ENCODE measurements at places on chromosomes 2 and 18.

DNA sequence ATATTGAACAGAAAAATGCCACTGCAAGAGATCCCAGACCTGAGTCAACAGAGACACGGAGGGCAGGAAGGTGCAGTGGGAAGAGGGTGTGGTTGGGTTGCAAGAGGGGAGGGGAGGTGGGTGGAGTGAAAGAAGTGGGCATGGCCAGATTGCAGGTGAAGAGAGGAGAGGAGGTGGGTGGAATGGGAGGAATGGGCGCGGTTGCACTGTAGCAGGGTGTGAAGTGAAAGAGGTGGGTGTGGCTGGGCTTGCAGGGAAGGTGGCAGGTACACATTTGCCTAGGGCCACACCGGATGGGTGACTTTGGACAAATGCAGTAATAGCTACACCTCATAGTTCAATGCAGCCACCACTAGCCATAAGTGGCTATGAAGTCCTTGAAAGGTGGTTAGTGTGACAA is 71.1 kb downstream of the DOCK10 start:
- no peak for DNase-seq

GRCh38 chr2:240508832-240509545 is 48.8 kb downstream of the ANKMY1 start:
- no peak for DNase-seq

DNA sequence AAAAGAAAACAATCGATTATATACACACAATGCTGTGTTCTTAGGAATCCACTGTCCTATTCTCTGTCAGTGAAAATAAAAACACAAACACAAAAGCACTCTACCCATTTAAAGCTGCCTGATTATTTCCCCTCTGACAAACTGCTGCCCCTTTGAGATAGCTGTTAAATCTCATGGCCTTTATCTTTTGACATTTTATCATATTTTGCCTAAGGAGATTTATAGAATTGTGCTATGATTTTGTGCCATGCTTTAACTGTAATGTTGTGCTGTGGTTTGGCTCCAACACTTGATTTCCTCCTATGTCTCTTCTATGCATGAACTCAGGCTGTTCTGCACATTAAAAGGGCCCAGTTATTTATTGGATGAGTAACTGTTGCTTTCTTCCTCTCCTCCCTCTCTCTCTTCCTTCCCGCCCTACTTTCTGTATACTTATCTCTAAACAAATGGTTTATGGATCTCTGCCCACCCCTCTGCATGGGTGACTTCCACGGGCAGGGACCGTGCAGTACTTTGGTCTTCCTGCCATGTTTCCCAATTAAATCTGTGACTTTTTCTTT is 1096.6 kb downstream of the TSN start:
- DNase-seq, result no peak

DNA sequence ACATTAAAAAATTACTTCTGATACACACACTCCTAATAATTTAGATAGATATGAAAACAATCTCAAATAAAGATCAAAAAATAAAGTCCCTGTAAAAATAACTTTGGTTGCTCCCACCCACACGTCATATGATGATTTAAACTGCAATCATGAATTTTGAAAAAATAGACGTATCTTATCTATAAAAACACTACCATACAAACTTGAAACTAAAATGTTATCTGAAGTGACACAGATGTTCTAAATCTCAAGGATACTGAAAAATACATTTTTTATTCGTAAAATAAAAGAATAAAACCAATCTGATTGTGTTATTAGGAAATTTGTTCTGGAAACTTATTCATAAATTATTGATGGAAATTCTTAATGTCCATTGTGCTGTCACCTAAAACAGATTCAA is 8.1 kb upstream of the BOLA3 start:
- DNase-seq, result no peak

DNA sequence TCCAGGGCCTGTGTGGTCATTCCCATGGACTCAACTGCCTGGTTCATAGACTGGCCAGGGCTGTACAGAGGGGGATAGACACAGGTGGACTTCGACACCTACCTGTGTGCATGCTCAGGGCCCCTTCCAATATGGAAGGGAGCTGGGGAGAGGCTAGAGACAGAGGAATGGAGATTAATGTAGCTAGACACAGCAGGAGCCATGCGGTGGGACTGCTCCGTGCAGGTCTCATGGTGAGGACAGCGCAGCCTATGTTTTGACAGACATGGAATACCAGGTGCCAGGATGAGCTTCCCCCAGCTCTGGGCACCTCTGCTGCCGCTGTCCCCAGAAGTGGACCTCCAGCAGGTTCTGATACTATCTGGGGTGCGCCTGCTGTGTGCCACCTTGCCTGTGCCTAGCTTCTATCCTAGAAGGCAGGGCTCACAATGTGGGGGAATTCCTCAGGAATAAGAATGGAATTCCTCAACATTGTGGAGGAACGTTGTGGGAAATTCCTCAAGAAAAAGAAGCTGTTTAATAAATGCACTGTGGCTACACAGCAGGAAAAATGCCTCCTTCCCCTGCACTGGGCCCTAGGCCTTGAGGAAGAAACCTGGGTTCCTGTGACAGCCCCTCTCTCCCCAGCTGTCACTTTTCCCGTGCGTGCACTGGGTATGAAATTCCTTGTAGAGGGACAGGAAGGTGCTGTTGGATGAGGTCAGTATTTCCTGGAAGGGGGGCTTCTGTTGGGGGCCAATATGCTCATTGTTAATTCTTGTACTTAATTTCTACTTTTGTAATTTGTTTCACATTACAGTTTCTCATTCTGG is 7.3 kb downstream of the IL1R1 start:
- no peak for DNase-seq

DNA sequence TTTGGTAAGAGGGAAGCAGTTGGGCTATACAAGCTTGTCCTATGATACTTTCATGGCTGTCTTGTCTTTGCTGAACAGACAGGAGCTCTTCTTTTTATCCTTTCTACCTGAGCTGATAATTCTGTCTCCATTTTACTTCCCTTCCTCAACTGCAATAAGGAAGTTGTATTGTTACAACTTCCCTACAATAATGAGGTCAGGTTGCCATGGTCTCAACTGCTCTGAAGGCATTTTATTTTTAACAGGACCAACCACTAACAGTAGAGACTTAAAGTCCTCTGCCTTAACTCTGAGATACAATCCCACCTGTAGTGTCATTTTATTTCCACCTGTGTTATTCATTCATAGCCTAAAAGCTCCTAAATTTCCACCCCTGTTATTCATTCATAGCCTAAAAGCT is 118.6 kb upstream of the PGAP1 start:
- no peak for DNase-seq

- DNase-seq, result peak; percentile 55
Observed at GRCh38 chr18:47996091-47996541, 65.7 kb upstream of the SMAD2 start.

DNA sequence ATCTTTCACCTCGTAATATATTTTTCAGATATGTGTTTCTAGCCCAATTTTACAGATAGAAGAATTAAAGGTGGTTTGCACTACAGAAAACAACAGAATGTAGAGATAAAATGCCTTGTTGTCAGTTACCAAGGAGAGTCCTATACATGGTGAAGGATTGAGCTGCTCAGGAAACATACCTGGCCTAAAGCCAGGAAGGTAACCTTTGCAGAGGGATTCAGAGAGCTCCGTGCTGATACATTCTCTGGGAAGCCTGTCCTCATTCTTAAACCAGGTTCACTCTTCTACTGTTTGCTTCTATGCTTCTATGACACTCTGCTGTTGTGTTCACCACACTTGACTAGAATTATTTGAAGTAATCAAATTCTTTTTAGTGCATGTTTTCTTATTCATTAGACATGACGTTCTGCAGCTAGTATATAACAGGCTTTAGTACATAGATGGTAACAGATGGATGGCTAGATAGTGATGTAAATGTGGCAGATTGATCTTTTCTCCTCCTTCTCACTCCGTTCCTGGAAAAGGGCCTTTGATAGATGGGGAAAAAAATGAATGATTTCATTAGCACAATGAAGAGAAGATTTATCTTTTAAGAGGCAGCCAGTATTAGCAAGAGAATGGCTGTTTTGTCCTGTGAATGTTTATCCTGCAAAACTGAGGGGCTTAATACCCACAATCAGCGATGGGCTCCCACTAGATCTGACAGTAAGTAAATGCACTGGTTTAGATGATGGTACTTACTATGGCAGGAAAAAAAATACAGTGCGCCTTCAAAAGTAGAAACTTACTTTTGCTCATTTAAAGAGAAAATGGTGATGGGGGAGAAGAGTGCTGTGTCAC is 589.6 kb upstream of the FAM98A start:
- DNase-seq, result peak; percentile 33

GRCh38 chr2:241386519-241386918 is 30.4 kb downstream of the FARP2 start:
- DNase-seq, result peak; percentile 7

DNA sequence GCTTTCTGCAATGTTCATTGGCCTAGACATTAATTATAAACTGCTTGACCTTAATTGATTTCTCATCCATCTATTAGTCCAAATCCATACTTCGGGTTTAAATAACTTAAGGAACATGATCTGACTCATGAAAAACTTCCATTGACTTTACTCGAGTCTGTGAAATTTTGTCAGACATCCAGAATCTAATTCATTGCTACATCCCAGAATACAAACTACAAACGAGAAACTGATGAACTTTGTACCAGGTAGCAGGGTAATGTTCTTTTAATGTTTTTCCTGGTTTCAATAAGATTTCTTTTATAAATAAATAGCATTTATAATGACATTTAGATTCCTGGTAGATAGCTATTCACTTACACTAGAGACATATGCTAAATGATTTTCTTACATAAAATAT is 36.0 kb upstream of the IKZF2 start:
- no peak for DNase-seq

GRCh38 chr2:38722271-38723061 is 28.7 kb downstream of the SRSF7 start:
- DNase-seq, result no peak

DNA sequence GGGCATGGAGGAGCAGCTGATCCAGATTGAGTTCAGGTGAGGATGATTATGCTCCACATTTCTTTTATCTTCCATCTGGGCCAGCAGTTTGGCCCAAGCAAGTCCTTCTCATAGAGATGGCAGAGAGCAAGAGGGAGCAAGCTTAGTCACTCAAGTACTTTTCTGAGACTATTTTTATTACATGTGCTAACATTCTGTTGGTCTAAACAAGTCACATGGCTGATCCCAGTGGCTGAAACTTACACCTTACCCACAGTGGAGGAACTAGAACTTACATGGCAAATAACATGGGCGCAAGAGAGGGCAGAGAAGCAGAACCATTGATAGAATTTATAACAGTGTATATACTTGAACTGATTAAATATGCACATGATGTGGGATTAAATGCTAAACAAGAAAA is 105.7 kb downstream of the KYNU start:
- no peak for DNase-seq

- DNase-seq, result no peak
Observed at GRCh38 chr18:30016179-30016578, 1026.4 kb downstream of the DSC3 start.

DNA sequence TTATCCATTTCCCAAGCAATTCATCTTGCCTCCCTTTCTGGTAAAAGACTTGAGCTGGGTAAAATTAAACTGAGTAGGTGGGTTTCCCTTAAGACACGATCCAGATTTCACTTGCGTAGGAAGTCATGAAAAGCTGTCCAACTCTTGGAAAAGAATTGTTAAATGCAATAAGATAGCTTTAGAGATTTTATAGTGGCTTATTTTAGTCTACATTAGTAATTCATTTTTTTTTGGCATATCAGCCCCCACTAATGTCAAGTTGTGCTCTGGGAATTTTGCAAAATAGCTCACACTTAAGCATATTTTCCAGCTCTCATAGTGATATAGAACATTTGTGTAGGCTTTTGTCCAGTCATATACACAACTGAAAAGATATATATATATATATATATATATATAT is 344.7 kb upstream of the FIGN start:
- DNase-seq, result no peak

DNA sequence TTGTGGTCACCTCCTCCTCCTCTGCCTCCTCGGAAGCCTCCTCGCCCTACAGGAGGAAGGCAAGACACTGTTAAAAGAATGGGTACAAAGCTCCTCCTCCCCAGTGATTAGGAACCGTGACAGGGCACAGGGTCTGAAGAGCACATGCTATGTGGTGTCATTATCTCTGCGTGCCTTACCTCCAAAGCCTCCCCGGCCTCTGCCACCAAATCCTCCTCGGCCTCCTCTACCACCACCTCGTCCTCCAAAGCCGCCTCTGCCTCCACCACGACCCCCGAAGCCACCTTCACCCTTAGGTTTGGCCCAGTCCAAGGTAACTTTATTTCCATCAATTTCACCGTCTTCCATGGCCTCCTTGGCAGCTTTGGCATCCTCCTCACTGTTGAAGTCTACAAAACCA is 9.1 kb downstream of the NCL start:
- DNase-seq, result no peak

DNA sequence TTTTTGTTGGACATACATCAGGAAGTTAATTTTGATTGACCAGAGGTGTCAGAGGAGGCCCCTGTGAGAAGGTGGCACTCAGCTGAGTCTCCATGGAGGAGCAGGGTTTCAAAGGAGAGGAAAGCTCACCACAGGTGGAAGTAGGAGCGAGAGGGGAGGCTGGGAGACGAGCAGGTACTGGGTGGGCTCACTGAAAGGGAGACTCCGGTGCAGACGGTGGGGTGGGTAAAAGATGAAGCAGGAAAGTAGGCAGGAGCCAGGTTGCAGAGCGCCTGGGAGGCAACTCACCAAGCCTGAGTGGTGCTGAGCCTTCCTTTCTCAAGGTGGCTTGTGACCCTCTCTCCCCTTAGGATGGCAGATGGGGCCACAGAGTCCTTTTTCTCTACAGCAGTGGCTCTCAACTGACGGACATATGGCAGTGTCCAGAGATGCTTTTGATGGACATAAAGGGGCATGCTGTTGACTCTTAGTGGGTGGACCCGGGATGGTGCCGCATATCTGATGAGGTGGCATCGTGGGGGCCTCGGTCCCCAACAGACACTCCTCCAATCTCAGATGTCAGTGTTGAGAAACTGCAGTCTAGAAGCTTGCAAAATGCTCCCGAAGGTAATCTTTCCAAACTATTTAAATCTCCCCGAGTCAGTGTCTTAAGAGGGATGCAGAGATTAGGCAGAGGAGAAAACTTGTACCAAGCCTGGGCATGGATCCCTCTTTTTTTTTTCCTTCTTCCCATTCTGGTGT is 64.0 kb downstream of the LPIN1 start:
- no peak for DNase-seq

DNA sequence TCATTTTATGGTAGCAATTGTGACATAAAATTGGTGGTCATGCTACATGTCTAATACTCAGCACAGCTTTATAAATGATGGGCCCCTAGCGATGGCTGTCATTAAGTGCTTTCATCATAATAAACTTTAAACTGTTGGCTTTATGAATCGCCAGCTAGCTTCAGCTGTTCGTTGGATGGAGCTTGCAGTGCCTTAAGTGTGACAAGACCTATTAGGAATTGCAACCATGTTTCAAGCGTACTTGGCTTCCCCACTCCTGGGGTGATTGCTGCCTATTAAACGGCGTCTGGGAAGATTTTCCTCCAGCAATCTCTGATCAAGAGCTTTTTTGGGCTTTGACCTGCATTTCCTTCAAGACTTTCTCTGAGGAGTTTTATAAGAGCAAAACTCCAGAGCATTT is 164.5 kb upstream of the SIX3 start:
- DNase-seq, result no peak

DNA sequence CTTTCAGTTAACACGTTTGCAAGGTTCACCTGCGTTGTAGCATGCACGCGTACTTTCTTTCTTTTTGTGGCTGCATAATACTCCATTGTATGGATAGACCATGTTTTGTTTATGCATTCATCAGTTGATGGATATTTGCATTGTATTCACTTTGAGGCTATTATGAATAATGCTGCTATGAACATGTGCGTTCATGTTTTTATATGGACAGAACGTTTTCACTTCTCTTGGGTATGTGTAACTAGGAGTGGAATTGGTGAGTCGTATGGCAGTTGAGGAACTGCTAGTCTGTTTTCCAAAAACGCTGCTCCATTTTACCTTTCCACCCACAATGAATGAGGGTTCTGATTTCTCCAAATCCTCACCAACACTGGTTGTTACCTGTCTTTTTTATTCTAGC is 244.3 kb downstream of the GLI2 start:
- no peak for DNase-seq
